ENCODE measurements at places on chromosomes 2 and 18.

- no peak for DNase-seq
These were observed 367.1 kb upstream of the PIK3C3 start for GRCh38 chr18:41587976-41588375.

DNA sequence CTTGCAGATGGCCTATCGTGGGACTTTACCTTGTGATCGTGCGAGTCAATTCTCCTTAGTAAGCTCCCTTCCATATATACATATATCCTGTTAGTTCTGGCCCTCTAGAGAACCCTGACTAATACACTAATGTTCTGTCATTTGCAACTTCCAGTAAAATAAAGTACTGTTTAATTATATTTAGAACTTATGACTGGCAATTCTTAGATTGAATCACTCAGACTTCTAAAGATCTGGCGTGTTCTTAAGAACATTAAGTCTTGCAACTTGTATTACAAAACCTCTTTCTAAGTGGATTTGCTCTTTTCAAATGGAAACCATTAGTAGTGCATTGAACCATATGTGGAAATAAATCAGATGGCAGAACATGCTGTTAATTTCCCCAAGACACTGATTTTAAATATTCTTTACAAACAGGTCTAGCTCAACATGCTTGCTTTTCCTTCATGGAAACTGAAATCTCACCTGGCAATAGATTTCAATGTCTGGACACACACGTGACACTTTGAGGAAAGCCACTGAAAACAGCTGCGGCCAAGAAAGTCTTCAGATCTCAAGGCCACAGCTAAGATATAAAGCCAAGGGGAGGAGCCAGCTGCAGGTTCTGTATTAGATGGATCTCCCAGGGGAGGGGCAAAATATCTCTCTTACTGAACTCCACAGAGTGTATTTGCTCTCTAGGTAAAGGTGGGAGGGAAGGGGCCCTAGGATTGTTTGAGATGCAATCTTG lies 50.6 kb downstream of the PMAIP1 start:
- DNase-seq: no peak

DNA sequence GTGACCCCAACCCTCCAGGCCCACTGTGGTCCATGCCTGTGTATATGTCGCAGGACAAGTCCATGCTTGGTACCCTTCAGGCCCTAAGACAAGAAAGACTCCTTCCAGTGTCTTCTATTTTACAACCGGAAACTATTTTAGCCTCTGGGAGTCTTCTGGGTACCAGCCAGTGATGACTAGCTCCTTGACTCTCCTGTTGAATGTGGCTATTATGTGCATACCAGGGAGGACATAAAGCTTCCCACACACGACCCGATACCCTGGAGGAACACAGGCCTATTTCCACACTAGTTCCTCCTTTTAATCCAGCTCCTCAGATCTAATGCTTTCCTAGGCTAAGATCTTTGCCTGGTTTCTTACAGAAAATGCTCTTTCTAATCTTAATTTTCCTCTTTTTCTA lies 178.1 kb downstream of the NCKAP5 start:
- DNase-seq: no peak

- no peak for DNase-seq
These were observed 21.1 kb upstream of the CSRNP3 start for GRCh38 chr2:165448406-165448805.

DNA sequence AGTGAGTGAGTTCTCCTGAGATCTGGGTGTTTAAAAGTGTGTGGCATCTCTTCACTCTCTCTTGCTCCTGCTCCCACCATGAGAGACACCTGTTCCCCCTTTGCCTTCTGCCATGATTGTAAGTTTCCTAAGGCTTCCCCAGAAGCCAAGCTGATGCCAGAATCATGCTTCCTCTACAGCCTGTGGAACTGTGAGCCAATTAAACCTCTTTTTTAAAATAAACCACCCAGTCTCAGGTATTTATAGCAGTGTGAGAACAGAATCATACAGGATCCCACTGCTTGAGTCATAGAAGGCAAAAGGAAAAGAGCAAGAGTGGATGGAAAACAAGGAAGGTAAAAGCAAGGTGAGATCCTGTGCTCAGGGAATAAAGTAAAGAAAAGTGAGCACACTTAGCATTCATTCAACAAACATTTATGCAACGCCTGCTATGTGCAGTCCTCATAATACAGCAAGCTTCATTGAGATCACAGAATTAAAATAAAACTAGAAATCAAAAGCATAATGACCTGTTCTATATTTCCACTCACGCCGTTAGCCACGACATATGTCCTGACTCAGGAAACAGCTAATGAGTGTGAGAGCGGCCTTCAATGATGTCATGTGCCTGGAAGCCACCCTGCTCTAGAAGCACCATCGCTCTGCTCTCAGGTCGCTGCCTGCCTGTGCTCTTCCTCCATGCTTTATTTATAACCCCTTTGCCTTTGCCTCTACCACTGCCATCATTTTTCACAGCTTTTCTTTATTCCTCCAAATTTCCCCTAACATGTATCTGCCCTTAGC lies 11.3 kb upstream of the COPS8 start:
- DNase-seq: no peak

DNA sequence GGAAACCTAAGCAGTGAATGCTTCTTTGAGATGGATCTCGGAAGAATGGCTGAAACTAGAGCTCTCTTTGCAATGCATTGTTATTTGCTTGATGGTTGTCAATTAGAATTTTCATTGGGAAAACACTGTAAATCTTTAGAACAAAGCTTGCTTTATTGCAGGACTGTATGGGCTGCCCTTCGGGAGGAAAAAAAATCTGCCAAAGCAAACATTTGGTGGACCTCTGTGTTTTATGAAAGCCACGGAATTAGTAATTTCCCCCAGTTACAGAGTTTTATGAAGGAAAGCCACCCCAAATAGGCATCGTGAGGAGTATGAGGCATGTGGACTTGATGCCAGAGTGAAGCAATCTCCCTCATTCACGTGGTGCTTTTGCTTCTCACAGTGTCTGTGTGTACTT lies 33.5 kb downstream of the RHBDD1 start:
- no peak for DNase-seq

GRCh38 chr18:9565407-9565806 lies 49.0 kb downstream of the PPP4R1 start:
- DNase-seq: no peak

DNA sequence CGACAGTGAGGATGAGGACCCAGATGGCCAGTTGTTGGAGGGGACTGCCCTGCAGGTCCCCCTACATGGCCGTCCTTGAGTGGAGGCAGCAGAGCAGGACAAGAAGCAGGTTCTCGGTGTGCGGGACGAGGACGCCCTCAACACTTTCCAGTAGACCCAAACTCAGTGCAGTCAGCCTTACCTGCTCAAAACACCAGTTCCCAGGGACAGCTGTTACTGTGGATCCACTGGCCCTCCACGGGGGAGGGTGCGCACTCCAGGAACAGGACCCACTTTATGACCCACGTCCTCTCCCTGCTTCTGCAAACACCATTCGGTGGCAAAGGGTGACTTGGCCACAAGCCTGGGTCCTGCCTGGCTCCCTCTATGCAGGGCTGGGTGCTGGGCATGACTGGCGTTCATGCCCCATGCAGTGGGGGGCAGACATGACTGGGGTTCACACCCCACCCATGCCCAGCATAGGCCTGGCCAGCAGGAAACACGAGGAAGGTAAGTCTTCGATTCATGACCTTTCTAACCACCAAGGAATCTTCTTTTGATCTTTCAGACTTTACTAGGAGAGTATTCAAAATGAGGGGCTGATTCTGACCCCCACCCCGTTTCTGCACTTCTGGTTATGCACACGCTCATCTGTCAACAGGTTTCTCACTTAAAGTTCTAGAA lies 233.7 kb downstream of the HDAC4 start:
- no peak for DNase-seq

- no peak for DNase-seq
These were observed 186.6 kb upstream of the HAAO start for GRCh38 chr2:42978887-42979415.

- DNase-seq: no peak
These were observed 29.7 kb downstream of the INO80D start for GRCh38 chr2:206056286-206056685.

DNA sequence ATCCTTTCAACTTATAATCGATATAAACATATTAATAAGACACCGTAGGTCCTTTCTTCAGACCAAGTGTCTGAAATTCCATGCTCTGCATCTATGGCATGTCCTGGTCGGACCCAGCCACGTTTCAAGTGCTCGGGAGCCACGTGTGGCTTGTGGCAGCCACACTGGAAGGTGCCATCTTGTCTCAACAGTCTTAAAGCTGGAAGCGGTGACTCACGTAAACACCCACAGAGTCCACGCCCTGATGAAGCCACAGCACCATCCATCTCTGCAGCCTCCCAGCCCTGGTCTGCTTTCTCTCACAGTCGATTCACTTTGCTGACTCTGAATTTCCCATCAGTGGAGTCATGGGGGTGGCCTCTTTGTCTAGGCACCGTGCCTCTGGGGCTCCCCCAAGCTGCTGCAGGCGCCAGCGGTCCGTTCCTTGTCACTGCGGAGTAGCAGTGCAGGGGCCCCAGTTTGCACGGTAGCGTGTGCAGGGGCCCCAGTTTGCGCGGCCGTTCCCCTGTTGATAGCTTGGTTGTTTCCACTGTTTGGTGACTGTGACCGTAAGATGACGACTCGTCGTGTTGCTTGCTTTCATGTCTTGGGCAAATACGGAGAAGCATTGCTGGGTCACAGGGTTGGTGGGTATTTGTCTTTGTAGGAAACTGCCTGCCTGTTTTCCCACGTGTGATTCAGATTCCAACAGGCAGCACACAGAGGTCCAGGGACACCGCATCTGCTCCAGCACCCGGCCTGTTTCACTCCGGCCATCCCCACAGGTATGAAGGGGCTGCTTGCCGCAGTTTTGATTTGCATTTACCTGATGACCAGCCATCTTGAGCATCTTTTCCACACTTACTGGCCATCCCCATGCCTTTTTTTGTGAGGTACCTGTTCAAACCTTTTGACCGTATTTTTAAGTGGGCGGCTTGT lies 240.3 kb downstream of the HDAC4 start:
- DNase-seq: no peak

DNA sequence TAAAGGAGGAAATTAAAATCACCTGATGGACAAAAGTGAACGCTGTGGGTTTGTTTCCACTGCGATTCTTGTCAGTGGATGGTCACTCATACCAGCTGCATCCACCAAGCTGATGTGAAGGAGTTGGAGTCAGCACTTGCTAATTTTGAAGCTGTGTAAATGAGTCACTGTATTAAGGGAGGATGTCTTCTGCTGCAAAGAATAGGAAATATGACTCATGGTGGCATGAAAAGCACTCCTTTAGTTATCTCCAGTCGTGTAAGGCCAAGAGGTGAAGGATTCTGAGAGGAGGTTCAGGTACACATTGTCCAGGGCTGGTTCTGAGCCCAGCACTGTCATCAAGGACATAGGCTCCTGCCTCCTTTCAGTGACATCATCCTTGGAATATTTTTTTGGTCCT lies 71.7 kb upstream of the SKOR2 start:
- DNase-seq: no peak

GRCh38 chr2:68388358-68388757 lies 23.3 kb downstream of the PLEK start:
- DNase-seq: no peak

- no peak for DNase-seq
These were observed 66.7 kb downstream of the PTPN4 start for GRCh38 chr2:119826370-119826961.

DNA sequence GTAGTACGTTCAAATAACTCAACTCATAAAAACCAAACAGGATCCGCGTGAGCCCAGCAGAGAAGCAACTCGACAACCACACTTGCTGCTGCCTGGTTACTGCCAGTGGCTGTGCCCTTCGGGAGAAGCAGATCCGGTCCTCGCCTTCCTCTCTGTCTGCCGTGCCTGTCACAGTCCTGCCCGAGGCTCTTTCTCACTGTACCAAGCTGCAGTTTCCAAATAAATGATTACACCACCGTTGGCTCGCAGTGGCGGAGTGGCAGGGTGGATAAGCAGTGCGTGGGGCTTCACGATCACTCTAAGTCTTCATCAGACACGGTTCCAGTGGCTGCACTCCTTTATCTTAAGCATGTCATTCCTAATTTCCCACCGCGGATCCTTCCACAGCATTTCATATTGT lies 26.1 kb upstream of the SALL3 start:
- no peak for DNase-seq

- no peak for DNase-seq
These were observed 315.6 kb downstream of the SETBP1 start for GRCh38 chr18:44996261-44996660.

GRCh38 chr18:36655074-36655473 lies 173.7 kb downstream of the TPGS2 start:
- DNase-seq: no peak

- DNase-seq: no peak
These were observed 146.1 kb downstream of the PRPF40A start for GRCh38 chr2:152571048-152571766.

- no peak for DNase-seq
These were observed 184.6 kb downstream of the ZFP36L2 start for GRCh38 chr2:43041661-43042360.

- DNase-seq: no peak
These were observed 18.7 kb upstream of the MAP4K3 start for GRCh38 chr2:39455826-39456225.

GRCh38 chr2:26614216-26615138 lies 26.7 kb downstream of the CIB4 start:
- DNase-seq: no peak

GRCh38 chr2:100213595-100213994 lies 71.2 kb upstream of the AFF3 start:
- DNase-seq: no peak

GRCh38 chr2:10620481-10620880 lies 69.3 kb downstream of the NOL10 start:
- no peak for DNase-seq

DNA sequence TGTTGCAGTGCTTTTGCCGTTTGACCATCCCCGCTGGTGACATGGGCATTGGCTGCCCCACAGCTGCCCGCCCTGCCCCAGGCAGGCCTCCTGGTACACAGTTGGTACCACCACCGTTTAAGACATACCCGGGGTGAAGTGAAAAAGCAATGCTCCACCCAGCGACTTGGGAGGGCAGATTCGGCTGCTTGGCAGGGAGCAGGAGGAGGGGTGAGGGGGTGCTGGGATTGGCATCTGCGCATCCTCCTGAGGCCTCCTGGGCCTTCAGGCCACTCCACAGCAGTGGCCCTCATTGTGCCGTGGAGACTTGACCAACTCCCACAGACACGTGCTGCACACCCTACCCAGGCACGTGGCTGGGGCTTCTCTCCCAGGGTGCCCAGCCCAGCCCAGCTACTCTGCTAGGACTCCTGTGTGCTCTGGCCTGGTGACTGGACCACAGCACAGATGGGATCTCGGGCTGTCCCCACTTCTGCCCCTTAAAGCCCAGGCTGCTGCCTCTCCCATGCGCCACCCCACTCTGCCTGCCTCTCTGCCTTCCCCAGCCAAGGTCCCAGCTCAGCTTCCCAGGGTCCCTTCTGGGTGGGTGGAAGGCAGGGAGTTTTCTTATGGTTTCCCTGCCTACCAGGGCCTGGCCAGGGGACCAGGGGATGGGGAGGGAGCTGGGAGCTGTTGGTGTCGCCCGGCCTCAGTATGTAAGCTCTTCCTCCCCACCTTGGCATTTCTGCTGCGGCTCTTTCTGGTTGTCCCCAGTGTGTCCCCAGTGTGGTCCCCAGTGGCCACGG lies 157.0 kb upstream of the HS6ST1 start:
- DNase-seq: no peak

- no peak for DNase-seq
These were observed 1068.0 kb upstream of the ZEB2 start for GRCh38 chr2:145587922-145588321.
